Lung microvascular endothelial cell (primary cell): ENCODE measurements at places on chromosomes 12 and 14.

DNA sequence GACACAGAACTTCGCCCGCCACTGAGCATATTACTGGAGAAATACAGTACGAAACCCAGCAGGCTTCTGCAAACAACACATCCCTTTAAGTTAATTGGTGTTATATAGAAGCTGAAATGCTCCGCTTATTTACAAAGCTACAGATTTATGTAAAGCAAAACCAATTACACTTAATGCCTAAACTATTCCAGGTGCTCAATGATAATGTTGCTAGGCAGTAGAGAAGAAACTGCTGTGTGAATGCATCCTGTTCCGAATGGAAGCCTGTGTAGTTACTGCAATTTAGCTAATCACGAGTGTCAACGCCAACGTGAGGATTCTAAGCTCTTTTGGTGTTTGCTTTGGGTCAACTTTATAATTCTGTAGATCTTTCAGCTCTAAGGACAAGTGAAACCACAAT, 89.8 kb downstream of the SLC15A5 start:
- no peak for DNase-seq

GRCh38 chr14:88023658-88024187, 18.8 kb downstream of the GPR65 start:
- no peak for DNase-seq

- no peak for DNase-seq
Measured at GRCh38 chr12:80829767-80830166, 108.0 kb downstream of the LIN7A start.

- DNase-seq, result no peak
Measured at GRCh38 chr12:4723226-4723625, 3.0 kb downstream of the GALNT8 start.

DNA sequence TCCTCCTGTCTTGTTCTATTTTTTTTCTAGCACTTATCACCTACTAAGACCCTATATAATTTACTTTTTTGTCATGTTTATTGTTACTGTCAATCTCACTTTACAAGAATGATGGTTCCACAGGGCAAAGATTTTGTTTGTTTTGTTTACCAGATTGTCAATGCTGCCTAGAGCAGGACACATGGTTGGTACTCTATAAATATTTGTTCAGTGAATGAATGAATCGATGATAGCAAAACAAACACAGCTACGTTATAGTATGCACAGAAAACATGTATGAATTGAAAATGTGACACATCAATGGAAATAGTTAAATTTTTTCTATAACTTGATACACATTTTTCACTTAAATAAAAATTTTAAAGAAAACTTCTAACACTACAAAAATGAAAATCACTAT, 67.1 kb upstream of the KRR1 start:
- DNase-seq, result no peak

DNA sequence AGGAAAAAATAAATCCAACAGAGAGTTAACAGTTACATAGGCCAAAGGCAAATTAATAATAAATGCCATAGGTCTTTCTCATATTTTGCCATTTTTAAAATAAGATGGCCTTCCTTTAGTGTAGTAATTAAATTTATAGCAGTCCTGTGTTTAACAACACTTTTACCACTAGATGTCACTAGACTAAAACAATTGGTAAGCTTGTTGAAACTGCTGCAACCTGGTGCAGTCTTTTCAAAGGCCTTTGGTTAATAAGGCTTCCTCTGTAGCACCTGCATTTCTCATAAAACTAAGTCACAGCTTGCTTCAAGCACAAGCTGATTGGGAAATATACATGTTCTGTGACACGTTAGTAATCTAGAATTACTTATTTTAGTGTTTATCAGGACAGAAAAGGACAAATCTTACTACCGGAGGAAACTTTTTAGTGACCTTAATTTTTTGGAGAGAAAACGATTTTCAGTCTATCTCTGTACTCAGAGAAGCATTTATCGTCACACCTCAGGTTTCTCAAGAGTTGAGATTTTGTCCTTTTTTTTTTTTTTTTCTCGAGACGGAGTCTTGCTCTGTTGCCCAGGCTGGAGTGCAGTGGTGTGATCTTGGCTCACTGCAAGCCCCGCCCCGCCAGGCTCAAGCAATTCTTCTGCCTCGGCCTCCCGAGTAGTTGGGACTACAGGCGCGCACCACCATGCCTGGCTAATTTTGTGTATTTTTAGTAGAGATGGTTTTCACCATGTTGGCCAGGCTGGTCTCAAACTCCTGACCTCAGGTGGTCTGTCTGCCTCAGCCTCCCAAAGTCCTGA, 20.0 kb downstream of the BORCS5 start:
- peak; percentile 86 for DNase-seq

DNA sequence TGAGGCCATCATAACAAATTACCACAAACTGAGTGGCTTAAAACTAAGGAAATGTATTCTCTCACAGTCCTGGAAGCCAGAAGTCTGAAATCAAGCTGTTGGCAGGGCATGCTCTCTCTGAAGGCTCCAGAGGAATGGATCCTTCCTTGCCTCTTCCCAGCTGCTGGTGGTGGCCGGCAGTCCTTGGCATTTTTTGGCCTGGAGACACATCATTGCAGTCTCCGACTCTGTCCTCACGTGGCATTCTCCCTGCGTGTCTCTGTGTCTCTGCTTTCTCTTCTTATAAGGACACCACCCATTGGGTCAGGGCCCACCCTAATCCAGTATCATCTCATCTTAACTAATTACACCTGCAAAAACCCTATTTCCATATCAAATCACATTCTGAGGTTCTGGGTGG, 206.1 kb downstream of the SLC41A2 start:
- no peak for DNase-seq

GRCh38 chr12:107515446-107515958, 170.1 kb upstream of the PWP1 start:
- DNase-seq, result peak; percentile 7
